Stimulated activated CD8-positive, alpha-beta memory T cell treated with anti-CD3 and anti-CD28 coated beads, Interleukin-7, amount 100 ng/mL, for 1 hour (primary cell): ENCODE measurements at places on chromosomes 5 and 9.

DNA sequence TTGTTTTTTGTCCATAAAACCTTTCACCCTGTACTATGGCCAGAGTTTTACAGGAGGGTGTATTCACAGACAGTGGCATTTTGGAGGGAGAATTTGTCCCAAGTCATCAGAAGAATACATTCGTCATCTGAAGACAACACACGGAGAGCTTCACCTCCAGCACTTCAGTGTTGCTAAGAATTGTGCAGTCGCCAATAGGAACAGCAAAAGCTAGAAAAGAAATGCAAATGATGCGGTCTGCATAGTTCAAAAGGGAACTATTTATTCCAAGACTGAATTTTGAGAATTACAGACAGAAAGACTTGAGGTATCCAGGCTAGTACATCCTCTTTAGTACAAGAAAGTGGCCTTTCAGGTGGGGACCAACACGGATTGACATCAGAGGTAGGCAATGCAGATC, 399.2 kb upstream of the KIF2A start:
- no peak for DNase-seq

- no peak for DNase-seq
Observed at GRCh38 chr5:72452515-72453245, 54.5 kb downstream of the ZNF366 start.

DNA sequence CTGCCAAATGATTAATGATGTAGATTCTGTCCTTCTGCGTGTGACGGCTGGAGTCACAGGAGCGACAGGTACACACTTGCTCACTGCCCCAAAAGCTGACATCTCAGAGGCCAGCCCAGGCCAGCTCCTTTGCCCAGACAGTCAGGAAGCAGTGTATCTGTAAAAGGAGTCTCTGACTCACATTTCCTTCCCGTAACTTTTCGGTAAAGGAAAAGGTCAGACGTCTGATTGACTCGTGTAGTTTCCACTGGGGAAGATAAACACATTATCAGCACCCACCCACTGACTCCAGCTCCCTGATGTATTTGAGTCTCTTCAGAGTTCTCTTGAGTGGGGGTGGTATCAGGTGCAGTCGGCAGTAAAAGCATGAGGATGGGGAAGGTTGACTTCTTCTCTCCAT, 64.4 kb upstream of the WWC1 start:
- DNase-seq = no peak

DNA sequence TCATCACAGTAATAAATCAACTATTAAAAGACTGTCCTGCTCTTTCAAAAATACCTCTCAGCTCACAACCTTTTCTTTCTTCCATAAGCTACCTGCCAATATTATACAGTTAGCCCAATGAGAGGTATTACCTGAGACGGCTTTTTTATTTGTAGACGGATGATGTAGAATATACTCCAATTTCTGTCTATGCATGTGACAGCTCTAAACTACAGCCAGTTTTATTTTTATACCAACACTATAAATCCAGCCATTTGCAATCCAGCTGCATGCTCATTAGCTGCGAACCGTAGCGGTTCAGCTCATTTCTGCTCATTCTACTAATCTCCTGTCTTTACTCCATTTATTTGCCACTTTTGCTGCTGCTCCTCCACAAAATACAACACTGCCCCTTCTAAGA, 51.2 kb downstream of the TBCA start:
- no peak for DNase-seq

DNA sequence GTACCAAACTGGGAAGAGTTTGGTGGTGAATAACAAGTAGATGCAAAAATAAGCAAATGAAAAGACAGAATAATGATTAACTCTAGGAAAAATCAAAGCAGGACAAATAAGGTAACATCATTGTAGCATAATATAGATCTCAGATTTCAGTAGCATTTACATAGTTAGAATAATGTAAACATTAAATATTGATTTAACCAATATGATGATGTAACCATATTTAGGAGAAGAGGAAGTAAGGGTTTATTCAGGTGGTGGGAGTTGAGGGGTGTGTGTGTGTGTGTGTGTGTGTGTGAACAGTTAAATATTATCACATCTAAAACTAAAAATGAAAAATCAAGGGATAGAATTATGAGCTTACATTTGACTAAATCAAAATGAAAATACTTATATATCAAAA, 143.4 kb downstream of the NPR3 start:
- DNase-seq = no peak

GRCh38 chr9:2727966-2728613, 10.8 kb downstream of the KCNV2 start:
- no peak for DNase-seq

DNA sequence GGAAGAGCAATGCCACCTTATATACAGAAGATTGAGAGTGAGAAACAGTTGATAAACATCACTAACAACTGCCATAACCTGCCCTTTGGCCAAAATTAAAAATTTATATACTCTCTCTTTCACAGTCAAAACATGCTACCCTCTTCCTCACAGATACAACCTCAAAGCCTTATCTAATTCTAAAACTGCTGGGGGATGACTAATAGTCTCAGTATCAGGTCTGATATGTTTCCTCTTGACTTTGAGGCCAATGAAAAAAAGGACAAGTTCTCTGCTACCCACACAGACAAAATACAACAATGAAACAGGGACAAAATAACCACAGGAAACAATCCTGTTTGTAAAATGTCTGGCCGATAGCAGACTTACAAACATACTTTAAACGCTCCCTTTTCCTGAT, 485.6 kb upstream of the NUDT12 start:
- DNase-seq = no peak

- DNase-seq = no peak
Observed at GRCh38 chr5:4576161-4576748, 563.9 kb upstream of the ADAMTS16 start.

DNA sequence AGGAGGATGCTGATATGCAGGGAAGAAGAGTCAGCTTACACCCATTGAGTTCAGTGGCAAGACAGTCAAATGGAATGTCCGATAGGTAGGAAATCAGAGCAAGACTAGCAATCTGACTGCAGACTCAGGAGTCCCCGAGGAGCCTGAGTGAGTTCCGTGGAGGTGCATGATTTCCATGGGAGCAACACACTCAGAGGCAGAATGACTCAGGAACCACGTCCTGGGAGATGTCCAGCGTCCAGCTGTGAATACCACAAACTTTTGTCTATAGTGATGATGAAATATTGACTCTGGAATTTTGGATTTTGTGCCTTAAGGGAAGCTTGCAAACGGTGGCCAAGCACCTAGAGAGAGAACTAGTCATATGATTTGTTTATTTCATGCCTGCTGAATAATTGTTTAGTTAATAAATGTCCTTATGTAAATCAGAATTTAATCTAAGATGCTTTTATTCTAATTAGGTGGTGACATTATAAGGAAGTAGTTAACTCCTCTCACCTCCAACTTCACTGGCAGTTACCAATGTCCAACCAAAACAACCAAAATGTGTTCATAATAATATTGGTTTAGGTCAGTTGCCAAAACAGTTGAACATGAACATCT, 100.4 kb downstream of the PDE4D start:
- no peak for DNase-seq

GRCh38 chr5:112381521-112381920, 37.6 kb downstream of the EPB41L4A start:
- DNase-seq = no peak

- no peak for DNase-seq
Observed at GRCh38 chr9:105608721-105609598, 51.0 kb downstream of the FKTN start.

- DNase-seq = no peak
Observed at GRCh38 chr9:128892221-128892921, 10.4 kb downstream of the LRRC8A start.

DNA sequence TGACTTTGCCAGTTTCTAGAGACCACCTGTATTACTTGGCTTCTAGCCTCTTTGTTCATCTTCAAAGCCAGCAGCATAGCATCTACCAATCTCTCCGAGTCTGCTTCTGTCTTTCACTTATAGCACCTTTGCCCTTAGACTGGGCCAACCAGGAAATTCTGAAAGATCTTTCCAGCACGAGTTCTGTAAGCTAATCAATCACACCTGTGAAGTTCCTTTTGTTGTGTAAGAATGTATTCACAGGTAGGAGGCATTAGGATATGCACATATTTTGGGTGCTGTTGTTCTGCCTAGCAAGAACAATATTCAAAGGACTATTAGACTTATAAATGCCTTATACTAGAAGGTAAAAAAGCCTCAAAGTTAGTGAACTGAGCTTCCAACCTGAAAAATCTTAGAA, 232.1 kb downstream of the CDH12 start:
- DNase-seq = no peak

DNA sequence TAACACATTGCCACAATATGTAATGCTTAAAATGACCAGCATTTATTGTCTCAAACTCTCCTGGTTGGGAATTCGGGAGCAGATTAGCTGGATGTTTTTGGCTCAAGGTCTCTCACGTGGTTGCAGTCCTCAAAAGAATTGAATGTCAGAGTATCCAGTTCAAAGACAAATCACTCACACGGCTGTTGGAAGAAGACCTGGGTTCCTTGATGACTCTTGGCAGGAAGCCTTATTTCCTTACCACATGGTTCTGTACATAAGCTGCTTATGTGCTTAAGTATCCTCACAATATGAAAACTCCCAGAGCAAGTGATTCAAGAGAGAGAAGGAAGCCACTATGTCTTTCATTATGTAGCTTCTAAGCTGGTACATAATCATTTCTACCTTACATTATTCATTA, 230.3 kb upstream of the PTPRD start:
- no peak for DNase-seq

DNA sequence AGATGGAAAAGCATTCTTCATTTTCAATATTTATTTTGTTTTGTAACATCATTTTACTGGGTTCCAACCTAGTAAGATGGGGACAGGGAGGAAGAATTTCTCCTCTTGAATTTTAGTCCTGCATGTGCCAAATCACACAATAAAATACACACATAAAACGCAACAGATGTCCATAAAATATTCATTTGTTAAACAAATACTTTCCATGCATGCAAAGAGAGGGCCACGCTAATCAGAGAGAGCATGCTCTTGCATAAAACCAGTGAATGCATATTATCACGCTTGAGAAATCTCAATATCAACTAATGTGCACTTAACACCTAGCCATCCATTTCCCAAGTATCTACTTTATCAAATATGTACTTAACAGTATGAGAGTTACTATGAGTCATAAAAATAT, 212.6 kb upstream of the TARS1 start:
- DNase-seq = no peak

- no peak for DNase-seq
Observed at GRCh38 chr9:129945314-129945713, 97.7 kb downstream of the FNBP1 start.

- no peak for DNase-seq
Observed at GRCh38 chr5:108006791-108007190, 336.1 kb upstream of the EFNA5 start.

GRCh38 chr9:504921-505740, 290.5 kb downstream of the DOCK8 start:
- no peak for DNase-seq

DNA sequence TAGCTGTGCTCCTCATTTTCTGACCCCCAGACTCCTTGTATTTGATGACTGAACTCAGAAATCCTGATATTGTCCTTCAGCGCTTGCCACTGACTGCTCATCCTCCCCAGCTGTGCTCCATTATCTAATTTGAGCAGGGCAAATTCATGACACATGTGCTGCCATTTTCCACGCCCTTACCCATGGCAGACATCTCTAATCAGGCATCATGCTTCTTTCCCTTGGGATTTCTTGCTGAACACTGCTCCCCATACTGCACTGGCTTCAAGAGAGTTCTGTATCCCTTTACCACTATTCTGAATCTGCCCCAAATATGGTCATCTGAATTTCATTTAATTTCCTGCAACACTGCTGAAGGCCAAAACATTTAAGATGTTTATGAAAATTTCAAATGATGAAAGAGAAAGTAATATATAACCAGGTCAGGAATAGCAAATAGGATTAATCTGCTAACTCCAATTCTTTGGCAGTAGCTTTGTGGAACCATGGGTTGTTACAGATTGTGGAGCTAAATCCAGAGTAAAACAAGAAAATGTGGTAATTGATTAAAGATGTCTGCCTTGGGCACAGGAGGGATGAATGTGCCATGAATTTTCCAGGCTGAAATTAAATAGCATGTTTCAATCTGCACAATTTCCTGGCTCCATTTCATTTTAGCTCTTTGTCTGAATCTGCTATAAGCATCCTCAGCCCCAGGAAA, 93.6 kb downstream of the CYFIP2 start:
- no peak for DNase-seq

DNA sequence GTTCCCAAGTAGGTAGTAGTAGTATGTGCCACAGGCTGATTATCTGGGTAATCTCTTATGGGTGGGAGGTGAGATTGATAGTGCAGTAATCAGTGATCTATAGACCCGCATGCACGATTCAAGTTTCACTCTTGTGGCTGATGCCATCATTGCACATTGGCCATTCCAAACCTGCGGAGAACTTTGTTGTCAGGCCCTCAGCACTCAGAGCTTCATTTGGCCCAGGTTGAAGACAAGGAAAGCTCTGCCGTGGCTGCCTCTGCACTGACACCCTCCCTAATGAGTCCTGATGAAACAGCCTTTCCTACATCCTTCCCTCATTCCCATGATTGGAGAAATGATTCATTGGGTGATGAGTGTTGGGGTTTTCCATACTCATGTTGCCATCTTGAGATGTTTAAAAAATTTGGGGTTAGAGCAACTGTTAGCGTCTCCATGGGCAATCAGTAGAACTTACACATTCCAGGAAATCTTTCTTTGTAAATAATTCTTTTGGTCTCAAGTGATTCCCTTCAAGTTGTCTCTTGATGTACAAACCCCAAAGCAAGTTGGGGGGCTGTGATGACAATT, 22.9 kb downstream of the PROP1 start:
- DNase-seq = no peak

DNA sequence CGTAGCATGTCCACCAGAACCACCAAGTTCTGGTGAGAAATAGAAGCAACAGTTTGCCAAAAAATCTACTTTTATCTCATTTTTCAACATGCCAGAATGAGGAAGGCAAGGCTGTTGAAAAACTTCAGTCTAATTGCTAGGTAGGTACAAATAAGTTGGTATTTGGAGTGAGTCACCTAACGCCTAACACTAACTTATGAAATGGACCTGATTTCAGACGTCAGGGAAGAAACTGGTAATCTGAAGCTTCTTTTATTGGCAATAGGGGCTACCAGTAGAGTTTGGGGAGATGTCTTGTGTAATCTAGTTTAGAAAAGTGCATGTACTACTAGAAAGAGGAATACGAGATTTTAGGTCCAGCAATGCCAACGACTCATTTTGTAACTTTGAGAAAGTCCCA, 4.4 kb upstream of the PDE6A start:
- no peak for DNase-seq

GRCh38 chr9:136258299-136258625, 12.7 kb upstream of the QSOX2 start:
- no peak for DNase-seq

DNA sequence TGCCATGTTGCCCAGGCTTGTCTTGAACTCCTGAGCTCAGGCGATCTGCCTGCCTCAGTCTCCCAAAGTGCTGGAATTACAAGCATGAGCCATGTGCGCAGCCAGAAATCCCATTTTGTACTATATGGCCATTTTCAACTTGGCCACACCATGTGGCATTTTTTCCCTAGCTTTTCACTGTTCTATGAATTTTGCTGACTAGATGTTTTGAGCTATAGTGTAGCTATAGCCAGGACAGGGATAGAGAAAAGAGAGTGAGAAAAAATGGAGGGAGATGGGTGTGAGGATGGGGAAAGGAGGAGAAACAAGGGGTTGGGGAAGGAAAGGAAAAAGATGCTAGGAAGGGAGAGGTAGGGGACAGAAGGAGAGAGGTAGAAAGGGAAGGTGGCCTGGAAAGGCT, 46.4 kb downstream of the DMXL1 start:
- no peak for DNase-seq
